NCI-H187 treated with DMSO at 0.1 percent for 48 hours (cell line): ENCODE measurements at places on chromosomes 3 and 15.

DNA sequence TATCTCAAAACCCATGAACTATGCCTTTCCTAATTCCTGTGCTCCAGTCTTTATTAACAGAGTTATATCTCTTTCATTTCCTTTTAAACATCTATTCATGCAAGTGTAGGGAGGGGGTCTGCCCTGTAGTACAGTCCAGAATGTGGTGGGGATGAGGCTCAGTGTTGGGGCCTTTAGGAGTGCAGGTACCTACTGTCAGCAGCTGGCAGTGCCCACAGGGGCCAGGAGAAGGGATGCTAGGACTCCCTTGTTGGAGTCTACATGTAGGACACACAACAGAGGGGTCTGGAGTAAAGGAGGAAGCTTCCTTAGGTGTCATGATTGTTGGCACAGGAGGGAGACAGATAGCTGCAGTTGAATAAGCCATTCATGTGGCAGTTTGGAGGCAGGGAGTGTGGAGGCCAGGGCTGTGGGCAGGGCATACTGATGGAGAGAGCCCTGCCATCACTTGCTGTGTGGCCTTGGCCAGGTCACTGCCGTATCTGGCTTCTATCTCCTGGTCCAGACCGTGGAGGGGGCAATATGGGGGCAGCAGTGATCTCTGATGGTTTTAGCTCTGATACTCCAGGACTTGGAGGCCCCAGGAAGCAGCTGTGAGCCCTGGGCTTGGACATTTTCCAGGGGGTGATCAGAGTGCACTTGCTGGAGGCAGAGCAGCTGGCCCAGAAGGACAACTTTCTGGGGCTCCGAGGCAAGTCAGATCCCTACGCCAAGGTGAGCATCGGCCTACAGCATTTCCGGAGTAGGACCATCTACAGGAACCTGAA is 29.5 kb downstream of the ESYT3 start:
- DNase-seq: no peak

DNA sequence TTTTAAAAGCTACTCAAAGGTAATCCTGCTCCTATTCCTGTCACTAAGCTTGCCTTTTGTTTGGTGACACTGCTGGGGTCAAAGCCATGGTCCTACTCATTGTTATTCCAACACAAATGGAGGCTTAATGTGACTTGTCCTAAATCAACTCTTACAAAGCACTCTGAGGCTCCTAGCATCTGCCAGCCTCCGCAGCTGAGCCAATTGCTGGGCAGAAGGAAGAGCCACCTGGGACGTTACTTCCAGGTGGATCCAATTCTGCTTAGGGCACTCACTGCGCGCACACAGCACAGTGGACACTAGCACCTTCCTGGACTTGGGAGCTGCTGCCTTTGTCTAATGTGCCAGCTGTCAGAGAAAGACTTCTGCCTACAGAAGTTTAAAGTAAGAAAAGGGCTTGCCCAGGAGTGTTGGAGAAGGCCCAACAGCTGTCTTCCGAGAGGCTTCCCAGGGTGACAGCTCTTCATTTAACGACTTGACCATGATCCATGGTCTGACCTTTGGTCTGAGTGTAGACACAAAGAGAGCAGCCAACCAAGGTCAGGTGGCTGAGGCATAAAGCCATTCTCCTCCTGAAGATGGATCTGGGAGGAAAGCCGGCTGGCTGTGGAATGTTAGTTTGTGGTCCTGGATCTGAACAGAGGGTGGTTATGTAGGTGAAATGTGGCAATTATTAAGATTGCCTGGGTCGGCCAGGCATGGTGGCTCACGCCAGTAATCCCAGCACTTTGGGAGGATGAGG is 102.2 kb downstream of the AQP9 start:
- DNase-seq: no peak

DNA sequence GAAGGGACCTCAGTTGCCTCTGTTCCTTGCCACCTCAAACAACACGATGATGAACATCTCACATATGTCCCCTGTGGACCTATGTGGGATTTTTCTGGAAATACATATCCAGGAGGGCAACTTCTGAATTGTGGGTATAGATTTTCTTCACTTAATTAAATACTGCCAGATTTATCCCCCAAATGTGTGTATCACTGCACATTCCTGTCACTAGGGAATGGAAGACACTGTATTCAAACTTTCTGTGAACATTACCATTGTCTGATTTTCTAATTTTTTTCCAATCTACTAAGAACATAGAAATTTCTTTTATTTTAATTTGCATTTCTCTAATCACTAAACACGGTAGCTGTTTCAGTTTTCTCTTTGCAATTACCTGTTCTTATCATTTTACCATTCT is 102.0 kb upstream of the MRPS22 start:
- no peak for DNase-seq

DNA sequence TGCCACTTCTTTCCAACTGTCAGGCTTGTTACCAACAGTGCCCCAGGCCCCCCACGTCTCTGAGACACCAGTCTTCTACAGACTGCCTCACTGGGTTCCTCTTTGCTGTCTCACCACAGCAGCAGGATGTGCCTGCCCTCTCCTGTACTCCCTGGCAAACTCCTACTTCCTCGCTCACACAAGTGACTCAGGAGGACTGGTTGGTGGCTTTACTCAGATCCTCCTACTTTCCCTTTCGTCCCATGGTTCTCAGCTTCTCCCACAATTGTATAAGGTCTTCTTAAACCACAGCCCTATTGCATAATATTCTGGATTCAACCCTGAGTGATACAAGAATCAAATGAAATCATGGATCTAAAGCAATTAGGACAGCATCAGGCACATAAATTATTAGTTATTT is 246.6 kb upstream of the PROK2 start:
- no peak for DNase-seq

GRCh38 chr15:64315216-64315615 is 40.8 kb downstream of the CSNK1G1 start:
- DNase-seq: no peak

GRCh38 chr3:53800041-53800906 is 45.9 kb downstream of the CHDH start:
- DNase-seq: no peak

GRCh38 chr15:78175330-78175729 is 26.2 kb downstream of the IDH3A start:
- no peak for DNase-seq

GRCh38 chr3:168087539-168087938 is 8.2 kb downstream of the GOLIM4 start:
- no peak for DNase-seq

- DNase-seq: no peak
Measured at GRCh38 chr3:11143476-11143875, 10.8 kb upstream of the HRH1 start.

DNA sequence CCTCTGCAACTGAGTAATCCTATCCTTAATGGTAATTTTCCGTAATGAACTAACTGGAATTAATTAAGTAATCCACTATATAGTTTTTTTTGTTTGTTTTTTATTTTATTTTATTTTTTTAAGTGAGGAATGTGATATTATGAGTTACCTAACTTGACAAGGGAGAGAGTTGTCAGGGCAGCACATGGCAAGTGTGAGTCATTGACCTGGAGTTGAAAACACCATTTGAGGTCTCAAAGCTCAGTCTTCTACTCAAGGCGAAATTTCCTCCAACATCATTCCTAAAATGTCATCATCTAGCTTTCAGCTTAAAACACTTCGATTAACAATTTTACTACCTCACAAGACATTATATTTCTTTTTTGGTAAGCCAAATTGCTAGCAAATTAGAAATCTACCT is 87.8 kb downstream of the NECTIN3 start:
- no peak for DNase-seq

DNA sequence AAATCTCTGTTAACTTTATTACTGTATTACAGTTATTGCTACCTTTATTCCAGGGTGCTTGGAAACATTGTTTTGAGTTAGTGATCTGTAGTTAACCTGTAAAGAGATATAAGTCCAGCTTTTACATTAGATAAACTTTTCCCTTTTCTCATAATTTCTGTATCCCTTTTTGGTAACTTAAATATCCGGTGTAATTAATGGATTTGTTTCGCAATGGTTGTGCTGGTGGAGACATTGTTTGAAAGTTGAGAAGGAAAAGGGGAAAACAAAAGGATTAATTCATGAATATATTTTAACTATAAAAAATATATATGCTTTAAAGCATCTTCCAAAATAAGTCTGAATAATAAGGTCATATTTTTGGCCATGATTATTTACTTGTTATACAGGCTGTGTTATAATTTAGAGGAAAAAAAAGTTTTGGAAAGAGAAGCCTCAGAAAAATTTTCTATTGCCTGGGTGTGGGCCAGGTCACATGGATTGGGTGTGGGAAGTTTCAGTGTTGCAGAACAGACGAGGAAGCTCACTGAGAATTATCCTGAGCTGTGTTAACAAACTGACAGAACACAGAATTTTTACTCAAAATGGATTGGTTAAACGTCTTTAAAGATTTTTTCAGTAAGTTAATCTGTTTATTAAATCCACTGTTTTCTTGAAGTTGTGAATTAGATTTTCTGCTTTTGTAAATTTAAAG is 27.7 kb upstream of the IL20RB start:
- no peak for DNase-seq

GRCh38 chr3:103690536-103690935 is 1255.7 kb downstream of the ZPLD1 start:
- no peak for DNase-seq

DNA sequence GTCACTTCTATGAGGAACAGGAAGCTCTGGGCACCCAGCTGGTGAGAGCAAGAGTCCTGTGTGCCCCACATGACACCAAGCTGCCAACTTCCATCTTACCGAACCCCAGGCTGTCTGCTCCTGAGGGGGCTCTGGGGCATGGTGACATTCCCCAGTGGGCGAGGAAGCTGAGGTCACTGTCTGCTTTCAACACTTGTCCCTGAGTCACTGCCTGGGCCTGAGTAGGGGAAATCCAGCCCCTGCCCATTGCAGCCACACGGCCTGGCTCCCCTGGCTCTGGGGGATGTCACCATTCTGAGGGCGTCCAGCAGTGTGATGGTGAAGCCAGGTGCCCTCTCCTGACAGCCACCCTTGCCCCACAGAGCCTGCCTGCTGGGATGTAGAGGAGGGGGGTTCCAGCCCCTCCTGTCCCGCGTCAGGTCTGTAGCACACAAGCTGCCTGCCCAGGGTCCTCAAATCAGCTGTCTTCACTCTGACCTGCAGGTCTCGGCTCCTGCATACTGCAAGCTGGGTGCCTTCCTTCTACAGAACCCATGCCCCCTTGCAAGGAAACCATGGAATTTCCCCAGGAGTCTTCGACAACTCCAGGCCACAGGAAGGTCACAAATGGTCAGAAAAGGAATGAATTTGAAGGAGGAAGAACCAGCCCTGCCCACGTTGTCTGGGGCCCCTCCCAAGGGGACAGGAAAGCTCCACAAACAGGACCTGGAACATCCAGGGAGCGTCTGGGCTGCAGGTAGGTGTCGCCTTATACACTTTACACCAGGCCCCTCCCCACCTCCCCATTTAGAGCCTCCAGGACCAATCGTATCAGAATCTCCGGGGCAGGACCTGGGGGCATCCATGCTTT is 69.9 kb upstream of the GATM start:
- DNase-seq: no peak

DNA sequence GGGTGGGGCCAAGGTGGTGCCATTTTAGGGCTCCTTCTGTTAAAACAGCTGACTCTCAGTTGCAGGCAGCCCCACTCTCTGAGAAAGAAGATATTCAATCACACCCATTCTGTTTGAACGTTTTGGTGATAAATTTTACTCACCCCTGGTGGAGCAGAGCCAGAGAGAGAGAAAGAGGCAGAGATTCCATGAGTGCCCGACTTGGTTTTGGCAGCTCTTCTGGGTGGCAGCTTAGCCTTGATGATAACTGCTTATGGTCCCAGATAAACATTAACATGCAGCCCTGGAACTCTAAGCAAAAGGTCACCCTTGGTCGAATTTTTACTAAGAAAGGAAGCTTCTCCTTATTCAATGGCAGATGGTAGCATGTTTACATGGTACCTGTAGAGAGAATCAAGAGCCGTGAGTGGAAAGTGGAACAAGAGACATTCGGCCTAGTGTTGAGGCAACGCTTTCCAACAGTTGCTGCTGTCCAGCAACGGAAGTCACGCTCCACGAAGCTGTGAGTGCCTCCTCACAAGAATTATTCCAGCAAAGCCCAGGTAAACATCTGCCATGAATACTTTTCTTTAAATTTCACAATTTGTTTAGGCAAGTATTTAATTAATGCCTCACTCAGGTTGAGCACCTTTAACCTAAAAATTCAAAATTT is 530.6 kb upstream of the ROBO2 start:
- no peak for DNase-seq

- no peak for DNase-seq
Measured at GRCh38 chr15:56252386-56252785, 8.7 kb upstream of the RFX7 start.

DNA sequence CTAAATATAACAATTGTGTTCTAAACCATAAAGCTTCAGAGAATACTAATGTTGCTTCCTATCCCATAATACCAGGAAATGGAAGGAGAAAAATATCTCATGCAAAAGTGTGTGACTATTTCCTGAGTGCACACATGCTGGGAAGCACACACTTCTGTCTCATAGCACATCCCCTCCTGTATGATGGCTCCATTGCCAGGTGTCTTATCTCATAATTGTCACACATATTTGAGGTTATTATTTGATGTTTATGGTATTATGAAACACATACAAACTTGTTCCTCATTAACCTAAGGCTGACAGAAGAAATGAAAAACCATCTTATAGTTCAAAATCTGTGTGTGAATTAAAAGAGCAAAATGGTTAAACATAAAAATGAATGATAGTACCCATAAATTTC is 65.4 kb downstream of the SERP1 start:
- no peak for DNase-seq

DNA sequence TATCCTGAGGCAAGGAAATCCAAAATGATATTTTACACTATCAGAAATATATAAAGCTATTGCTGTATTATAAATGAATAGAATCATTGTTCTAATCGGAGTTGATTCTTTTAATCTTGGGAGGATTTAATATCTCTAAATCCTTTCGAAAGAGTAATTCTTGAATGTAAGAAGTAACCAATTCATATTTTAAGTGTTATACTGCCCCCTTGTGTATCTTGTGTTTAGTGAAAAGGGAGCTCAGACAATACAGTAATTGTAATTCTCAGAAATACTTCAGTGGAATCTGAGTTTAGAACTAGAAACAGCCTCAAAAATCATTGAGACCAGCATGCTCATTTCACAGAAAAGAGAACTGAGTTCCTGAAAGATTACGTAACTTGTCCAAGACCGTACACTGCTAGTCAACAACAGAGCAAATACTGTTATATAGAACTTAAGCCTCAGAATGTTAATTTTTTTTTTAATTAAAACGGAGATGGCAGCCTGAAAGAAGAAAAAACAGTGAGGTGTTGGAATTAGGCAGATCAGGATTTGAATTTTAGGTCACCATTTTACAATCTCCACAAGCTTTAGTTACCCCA is 42.9 kb downstream of the PLCH1 start:
- no peak for DNase-seq

GRCh38 chr3:97706226-97706625 is 58.3 kb upstream of the ARL6 start:
- no peak for DNase-seq

GRCh38 chr15:40891810-40892446 is 2.3 kb upstream of the VPS18 start:
- no peak for DNase-seq

- DNase-seq: no peak
Measured at GRCh38 chr3:171306631-171307030, 153.6 kb downstream of the TNIK start.
